ENCODE measurements at places on chromosomes 13 and 19.

DNA sequence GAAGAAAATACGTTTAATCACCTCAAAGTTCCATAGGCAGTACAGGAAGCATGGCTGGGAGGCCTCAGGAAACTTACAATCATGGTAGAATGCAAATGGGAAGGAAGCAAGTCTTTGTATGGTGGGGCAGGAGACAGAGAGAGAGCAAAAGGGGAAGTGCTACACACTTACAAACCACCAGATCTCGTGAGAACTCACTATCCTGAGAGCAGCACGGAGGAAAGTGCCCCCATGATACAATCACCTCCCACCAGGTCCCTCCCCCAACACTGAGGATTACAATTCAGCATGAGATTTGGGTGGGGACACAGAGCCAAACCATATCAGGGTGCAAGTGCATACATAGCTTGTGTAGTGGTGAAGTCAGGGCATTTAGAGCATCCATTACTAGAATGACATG lies 92.3 kb upstream of the ANKRD10 start:
- DNase-seq = no peak

GRCh38 chr13:44393391-44393790 lies 19.8 kb downstream of the SERP2 start:
- DNase-seq = no peak

DNA sequence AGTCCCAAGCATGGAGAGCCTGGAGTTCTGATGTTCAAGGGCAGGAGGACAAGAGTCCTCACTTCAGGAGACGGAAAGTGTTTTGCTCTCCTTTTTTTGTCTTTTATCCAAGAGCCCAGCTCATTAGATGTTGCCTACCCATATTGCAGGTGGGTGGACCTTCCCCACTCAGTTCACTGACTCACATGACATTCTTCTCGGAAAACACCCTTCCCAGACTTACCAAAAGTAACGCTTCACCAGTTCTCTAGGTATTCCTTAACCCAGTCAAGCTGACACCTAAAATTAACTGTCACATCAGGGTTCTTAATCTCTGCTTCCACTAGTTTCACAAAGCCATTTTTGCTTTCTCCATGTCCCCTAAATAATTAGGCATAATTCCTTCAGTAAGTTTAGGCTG lies 2215.4 kb upstream of the PCDH20 start:
- no peak for DNase-seq

DNA sequence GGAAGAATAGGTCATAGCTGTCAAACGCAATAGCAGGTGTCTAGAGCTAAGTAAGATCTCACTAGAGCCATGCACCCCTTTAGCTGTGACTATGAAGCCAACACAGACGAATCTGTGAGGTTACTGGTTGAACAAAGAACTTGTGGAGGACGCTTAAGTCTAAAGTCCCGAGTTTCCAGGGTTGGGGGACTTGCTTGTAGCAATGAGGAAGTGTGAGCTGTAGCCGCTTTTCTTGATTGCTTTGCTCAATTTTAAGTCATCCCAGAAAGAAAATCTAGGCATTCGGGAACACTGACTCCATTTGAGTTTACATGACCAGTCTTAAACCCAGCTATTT lies 1.6 kb downstream of the GPC5 start:
- DNase-seq = no peak

DNA sequence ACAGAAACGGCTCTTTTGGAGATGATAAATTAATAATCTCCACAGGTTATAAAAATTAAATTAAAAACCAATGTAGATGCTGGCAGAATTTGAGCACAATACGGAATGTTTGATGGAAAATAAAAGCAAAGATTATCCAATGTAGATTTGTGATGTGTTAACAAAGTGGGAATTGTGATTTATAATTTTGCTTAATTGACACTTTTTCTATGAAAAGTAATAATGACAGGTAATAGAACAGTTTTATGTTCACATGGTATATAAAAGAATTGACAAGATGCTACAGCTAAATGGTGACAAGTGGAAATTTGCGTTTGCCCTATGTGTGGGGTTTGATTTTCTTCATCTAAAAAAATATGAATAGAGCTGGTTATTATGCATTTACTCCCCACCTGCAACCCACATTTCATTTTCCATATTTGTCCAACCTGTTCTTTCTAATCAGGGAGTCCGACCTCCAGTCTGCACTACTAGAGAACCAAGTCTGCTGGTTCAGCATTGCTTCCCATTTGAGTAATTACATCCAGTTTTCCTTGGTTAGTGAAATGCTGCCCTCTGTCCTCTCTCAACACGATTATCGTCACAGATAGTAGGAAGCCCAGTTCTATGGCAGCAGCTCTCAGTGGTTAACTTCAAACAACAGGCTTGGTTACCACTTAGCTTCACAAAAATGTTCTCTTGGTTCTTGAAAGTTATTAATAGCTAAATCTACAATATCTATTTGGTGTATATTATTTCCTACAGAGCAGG lies 61.4 kb upstream of the SLITRK1 start:
- DNase-seq = no peak

- DNase-seq = peak; percentile 98
Measured at GRCh38 chr19:58554494-58555368, at the start of gene CHMP2A. Gene CHMP2A (minus strand): TSS chr19:58555105. CDS start chr19:58554212, 893 bp downstream.

- no peak for DNase-seq
Measured at GRCh38 chr19:41341669-41342490, 11.8 kb downstream of the TGFB1 start.

DNA sequence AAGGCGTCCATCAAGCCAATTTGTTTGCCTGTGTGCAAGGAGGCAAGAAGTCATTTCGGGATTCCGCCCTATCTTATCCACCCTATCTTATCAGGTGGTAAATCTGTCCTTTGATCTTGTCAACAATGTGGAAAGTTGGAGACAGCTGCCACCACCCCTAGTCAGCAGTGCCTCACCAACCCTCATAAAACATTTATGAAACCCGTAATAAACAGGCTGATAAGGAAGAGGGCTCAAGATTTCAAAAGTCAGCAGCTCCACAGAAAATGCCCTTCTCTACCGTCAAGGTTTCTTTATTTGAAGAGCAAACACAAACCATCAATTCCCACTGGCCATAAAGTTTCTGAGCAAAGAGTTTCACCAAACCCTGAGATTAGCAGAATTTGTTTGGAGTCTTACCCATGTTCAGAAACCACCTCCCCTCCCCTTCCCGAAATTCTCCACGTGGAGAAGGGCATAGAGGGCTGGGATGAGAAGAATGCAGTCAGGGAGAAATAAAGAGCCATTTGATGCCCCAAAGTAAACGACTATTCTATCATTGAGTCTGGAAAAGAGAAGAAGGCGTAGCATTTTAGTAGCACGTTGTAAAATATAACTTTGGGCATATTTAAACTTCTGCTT lies 196.0 kb upstream of the GPR12 start:
- no peak for DNase-seq

DNA sequence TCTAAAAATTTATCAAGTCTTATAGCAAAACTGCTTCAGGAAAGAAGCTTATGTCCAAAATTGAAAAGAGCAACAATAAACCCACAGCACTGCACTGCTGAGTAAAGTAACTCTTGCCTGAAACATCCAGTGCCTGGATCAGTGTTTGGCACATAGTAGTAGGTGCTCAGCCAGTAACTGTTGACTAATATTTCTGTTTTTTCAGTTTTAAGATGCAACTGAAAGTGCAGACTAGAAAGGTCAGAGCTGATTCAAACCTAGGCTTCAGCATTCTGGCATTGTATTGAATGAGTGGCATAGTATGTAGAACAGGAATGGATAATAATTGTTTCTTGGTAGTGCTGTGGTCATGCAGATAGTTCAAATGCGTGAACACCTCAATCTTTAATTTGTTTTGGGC lies 67.6 kb downstream of the UBL3 start:
- no peak for DNase-seq

DNA sequence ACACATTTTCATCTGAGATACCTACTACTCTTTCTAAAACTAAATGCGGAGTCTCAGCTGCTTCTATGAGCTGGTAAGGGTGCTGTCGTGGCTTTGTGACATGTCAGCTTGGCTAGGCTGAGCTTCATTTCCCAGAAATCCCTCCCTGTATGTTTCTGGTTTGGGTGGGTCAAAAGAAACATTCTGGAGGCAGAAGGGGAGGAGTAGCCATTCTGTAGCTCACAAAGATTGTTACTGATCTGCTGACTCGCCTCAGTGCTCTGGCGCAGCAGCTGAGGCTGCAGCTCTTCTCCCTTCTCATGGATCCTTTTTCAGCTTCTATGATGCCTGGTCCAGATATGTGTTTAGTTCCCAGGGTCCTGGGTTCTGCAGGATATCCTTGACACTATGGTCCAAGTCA lies 114.7 kb downstream of the RAP2A start:
- no peak for DNase-seq

GRCh38 chr13:113528101-113528812 lies 37.7 kb upstream of the DCUN1D2 start:
- DNase-seq = no peak

- no peak for DNase-seq
Measured at GRCh38 chr13:96797136-96797535, 197.1 kb downstream of the OXGR1 start.

DNA sequence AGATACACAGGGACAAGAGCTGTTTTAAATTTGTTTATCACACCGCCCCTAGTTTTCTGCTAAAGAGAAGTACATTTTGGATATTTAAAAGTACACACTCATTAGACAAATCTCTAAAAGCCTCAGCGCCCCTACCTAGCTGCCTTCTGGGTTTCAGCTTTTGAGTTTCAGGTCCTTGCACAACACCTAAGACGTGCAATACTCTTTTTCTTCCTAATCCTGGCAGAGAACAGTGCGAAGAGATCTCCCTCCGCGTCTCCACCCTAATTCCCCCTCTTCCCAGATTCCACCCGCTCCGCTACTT lies 421 bp upstream of the KLF5 start:
- DNase-seq = no peak

- no peak for DNase-seq
Measured at GRCh38 chr13:32150794-32151193, 119.2 kb downstream of the FRY start.

GRCh38 chr19:2524840-2525723 lies 49.2 kb downstream of the GADD45B start:
- DNase-seq = no peak

DNA sequence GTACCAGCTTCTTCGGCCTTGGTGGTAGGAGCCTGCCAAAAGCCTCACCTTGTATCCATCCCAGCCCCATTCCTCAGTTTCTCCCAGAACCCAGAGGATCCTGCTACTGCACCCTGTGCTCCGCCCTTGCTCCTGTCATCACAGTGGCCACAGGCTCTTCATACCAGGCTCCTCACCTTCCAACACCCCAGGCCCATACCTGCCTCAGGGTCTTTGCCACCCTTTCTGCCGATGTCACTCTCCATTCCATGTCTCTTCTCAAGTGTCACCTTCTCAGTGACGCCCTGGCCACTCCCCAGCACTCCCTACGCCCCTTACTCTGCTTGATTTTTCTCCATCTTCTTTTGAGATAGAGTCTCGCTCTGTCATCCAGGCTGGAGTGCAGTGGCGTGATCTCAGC lies 2.0 kb upstream of the SRRM5 start:
- DNase-seq = no peak

DNA sequence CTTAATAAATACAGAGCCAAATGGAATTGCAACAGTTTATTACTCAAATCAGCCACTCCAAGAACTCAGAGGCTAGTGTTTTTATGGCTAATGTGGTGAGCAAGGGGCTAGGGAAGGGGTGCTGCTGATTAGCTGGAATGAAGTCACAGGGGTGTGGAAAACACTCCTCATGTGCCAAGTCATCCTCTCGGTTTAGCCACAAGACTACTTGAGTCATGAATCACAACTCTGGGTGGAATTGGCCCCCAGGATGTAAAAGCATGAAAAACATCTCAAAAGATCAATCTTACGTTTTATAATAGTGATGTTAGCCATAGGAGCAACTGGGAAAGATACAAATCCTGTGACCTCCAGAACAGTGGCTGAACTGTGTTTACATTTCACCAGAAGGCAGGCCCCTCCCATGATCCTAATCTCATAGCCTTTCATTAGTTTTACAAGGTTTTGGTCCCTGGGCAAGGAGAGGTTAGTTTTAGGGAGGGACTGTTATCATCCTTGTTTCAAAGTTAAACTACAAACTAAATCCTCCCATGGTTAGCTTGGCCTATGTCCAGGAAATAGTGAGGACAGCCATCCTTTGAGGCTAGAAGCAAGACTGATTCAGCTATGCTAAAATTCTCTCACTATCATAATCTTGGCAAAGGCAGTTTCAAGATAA lies 2020.1 kb upstream of the PCDH20 start:
- no peak for DNase-seq

GRCh38 chr19:56637976-56638555 lies 4.9 kb upstream of the SMIM17 start:
- no peak for DNase-seq

GRCh38 chr13:49836516-49836915 lies 44.0 kb upstream of the KPNA3 start:
- DNase-seq = no peak

DNA sequence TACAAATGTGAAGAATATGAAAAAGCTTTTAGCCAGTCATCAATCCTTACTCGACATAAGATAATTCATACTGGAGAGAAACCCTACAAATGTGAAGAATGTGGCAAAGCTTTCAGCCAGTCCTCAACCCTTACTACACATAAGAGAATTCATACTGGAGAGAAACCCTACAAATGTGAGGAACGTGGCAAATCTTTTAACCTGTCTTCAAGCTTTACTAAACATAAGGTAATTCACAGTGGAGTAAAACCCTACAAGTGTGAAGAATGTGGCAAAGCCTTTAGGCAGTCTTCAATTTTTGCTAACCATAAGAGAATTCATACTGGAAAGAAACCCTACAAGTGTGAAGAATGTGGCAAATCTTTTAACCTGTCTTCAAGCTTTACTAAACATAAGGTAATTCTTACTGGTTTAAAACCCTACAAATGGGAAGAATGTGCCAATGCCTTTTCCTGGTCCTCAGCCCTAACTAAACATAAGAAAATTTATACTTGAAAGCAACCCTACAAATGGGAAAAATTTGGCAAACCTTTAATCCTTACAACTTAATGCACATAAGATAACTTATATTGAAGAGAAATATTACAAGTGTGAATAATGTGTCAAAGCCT lies 74.1 kb upstream of the ZNF681 start:
- DNase-seq = no peak

GRCh38 chr13:83879431-83880171 lies 2.7 kb downstream of the SLITRK1 start:
- no peak for DNase-seq

GRCh38 chr13:27621116-27621365 lies 651 bp upstream of the POLR1D start:
- no peak for DNase-seq

DNA sequence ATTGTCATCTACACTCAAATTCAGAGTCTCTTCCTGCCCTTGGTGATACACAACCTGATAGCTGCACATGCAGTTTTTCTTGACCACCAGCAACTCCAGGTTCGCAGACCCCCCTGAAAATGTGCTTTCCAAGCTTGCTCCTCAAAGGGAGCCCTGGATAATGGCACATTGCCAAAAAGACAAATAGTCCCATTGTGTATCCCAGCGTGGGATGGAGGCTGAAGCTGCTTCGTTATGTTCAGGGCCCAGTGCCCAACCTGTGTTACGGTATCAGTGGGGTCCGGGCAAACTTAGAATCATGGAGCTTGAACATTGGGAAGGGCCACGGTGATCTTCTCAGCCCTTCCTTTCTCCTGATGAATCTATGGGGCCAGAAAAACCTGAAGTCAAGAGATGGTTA lies 173.0 kb downstream of the TEX29 start:
- no peak for DNase-seq
